Activated CD4-positive, alpha-beta T cell treated with anti-CD3 and anti-CD28 coated beads for 4 hours (primary cell): ENCODE measurements at places on chromosomes 2 and 18.

DNA sequence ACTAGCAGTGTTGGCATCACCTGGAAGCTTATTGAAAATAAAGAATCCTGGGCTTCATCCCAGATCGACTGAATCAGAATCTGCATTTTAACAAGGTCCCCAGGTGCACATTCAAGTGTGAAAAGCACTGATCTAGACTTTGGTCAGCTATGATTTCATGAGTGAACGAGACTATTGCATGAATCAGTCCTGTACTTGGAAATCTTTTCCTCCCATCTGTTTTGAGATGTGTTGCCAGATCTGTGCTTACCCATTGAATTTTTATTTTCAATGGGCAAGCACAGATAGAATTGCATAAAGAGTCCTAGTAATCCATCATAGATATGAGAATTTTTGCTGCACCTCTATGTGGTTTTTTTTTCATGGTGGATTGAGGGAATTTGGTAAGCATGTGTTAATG is 64.0 kb downstream of the PMS1 start:
- DNase-seq, result no peak

DNA sequence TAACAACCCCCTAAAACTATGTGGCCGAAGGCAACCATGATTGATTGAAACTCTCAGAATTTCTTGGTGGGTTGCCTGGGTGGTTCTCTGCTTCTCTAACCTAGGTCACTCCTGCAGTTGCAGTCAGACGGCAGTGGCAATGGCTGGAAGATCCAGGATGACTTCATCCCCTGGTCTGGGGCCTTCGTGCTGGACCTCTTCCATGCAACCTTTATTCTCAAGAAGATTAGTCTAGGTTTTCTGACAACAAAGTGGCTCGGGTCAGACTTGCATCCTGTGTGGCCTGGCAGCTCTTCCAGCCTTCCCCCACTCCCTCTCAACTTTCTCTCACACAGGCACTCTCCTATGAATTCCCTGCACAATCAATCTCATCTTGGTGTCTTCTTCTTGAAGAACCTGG is 76.4 kb downstream of the METTL4 start:
- no peak for DNase-seq

- DNase-seq, result no peak
Observed at GRCh38 chr18:37529296-37529695, 36.3 kb downstream of the CELF4 start.

DNA sequence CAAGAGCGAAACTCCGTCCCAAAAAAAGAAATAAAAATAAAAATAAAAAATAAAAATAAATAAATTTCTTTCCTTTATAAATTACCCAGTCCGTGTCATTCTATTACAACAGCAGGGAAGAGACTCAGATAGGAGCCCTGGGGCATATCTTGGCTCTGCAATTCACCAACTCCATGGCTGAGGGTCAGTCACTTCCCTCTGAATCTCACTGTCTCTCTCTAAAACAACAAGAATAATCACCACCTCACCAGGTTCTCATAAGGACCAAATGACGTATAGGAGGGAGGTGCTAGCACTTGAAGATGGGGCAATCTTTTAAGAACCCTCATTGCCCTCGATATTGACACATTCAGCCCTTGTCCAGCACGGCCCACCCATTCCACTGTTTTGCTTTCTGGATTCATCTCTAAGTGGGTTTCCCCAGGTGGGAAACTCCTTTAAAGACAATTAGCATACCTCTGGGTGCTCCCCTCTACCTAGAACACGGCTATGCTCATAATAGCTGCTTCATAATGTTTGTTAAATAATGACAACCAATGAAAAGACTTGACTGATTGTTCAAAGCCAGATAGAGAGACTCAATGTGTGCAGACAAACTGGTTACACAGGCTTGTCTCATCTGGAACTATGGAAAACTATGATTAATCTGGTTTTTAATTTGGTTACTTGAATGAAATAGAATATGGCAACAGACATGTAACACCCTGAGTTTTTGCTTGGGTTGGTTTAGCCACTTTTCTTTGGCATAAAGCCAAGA is 15.1 kb downstream of the MYCN start:
- no peak for DNase-seq

GRCh38 chr2:24984912-24985311 is 13.2 kb upstream of the DNAJC27 start:
- no peak for DNase-seq

DNA sequence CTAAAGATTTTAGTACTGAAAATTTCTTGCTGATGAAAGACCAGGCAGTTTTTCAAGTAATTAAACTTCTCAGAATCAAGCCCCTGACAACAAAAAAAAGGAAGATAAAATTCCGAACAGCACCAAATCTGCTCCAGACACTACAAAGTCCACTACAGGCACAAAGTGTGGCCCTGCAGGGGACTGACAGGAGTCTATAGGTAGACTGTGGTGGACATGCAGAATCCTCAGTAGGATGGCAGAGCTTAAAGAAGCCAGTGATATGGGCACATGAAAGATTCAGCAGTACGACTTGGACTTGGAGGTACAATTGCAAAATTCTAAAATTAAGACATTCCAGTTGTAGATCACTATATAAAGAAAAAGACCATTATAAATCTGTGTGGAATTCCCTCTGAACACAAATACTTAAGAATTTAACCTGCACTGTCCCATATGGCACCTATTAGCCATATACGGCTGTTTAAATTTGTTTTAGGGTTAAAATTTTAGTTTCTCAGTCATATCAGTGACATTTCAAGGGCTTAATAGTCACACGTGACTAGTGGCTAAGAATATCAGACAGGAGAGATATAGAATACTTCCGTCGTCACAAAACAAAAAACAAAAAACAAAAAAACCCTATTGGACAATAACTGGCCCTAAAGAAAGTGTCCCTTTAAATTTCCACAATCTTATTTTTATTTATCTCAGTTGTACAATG is 32.0 kb downstream of the SFT2D3 start:
- no peak for DNase-seq

GRCh38 chr2:56687169-56687568 is 503.4 kb downstream of the CCDC85A start:
- no peak for DNase-seq

- no peak for DNase-seq
Observed at GRCh38 chr2:40360652-40361051, 91.2 kb downstream of the SLC8A1 start.

GRCh38 chr2:227411320-227411989 is 23.7 kb upstream of the SCYGR1 start:
- DNase-seq, result peak; percentile 64

- no peak for DNase-seq
Observed at GRCh38 chr18:46678785-46679399, 21.9 kb upstream of the LOXHD1 start.

DNA sequence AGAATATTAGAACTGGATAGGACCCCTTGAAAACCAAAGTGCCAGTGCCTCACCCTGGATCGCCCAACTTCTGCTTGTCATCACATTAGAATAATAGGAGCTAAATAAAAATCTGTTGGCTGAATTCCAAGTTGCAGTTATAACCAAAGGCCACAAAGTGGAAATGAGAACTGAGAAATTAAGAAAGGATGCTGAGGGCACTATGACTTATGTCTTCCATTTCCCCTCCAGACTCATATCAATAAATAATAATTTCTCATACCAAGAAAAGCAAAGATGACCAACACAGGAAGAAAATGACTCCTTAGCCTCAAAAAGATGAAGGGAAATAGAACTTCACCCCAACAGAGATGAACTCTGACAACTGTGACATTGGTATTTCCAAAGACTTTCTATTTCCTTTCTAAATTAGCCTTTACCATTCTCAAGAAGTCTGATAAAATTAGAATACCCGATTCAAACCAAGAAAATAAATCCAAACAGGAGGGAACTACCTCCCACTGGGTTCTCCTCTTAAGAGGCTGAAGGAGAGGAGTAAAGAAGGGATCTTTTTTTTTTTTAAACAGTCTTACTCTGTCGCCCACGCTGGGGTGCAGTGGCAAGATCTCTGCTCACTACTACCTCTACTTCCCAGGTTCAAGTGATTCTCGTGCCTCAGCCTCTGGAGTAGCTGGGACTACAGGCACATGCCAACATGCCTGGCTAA is 46.5 kb upstream of the EPG5 start:
- no peak for DNase-seq

DNA sequence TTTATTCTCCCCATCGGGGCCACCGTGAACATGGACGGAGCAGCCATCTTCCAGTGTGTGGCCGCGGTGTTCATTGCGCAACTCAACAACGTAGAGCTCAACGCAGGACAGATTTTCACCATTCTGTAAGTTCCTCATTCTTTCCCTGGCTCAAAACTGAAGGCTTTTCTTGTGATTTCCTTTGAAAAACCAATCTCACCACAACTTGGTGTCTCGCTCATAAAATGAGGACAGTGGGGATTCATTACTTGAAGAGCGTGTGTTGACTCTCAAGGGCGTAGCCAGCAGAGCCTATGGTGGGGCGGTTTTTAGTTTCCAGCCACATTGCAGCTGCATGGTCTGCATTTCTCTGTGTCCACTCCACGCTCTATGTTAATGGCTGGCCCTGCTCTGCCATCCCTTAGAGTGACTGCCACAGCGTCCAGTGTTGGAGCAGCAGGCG is 29.0 kb downstream of the SLC1A4 start:
- DNase-seq, result no peak
